ENCODE measurements at places on chromosomes 4 and X. TPM values are rescaled to one million over a fixed set of nuclear protein-coding genes. Genes with fewer than 3 reads are reported as not detected.

XK gene
- total RNA-seq = not detected

TMPRSS11A gene
- total RNA-seq = under 0.01 TPM

FGG gene
- not detected for total RNA-seq

TMEM164 gene
- total RNA-seq = 11.8 TPM

ADH7 gene
- total RNA-seq = not detected

MAGEA2 gene
- total RNA-seq = not detected

TXK gene
- total RNA-seq = 0.25 TPM

VCX2 gene
- total RNA-seq = not detected

TCEAL2 gene
- not detected for total RNA-seq

ARHGEF6 gene
- 10.0 TPM for total RNA-seq

GPR82 gene
- not detected for total RNA-seq

POLA1 gene
- total RNA-seq = 9.2 TPM

FAM9C gene
- not detected for total RNA-seq

PWWP3B gene
- total RNA-seq = 8.1 TPM

MTMR8 gene
- total RNA-seq = 0.27 TPM

SHISA3 gene
- total RNA-seq = 6.0 TPM

CNGA1 gene
- not detected for total RNA-seq

MTM1 gene
- total RNA-seq = 9.1 TPM

COL4A6 gene
- total RNA-seq = 1.3 TPM

TMEM165 gene
- total RNA-seq = 112 TPM

TEX13B gene
- not detected for total RNA-seq

EMCN gene
- 0.90 TPM for total RNA-seq

PPARGC1A gene
- total RNA-seq = 0.81 TPM

ZNF718 gene
- total RNA-seq = 4.5 TPM

PABPC4L gene
- 2.2 TPM for total RNA-seq

VEGFC gene
- total RNA-seq = 24.7 TPM

CYTL1 gene
- total RNA-seq = 12.5 TPM

CXCL13 gene
- total RNA-seq = not detected

CT45A10 gene
- total RNA-seq = not detected

REST gene
- 50.6 TPM for total RNA-seq

FGFBP2 gene
- not detected for total RNA-seq
